ENCODE measurements at places on chromosomes 1 and 21.
A peak's percentile ranks its signal among the peaks of the same experiment; 100 is the strongest.

- no peak for DNase-seq
Measured at GRCh38 chr21:29114765-29115500, 15.5 kb upstream of the MAP3K7CL start.

DNA sequence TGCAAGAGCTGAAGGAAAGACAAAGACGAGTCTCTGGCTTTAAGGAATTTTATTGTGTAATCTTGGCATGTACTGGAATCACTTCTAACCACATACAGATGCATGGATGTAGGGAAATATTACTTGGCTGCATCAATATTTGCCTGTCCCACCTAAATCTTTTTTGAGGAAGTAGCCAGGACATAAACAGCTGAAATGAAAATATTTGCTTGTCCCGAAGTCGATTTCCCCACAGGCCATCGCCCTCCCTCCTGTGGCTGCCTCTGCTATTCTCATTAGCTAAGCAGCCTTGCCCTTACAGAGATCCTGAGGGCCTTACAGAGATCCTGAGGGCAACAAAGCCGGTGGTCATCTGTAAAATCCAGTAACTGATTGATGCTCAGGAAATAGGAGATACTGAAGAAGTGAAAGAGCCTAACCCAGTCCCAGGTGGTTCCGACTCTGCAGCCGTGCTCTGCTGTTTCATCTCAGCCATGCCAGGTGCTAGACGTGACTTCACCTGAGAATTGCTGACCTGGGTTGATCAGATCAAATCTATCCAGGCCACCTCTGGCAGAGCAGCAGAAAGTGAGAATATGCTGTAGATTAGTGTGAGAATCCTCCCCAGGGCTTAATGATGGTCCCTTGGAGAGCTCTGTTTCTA lies 25.5 kb downstream of the MAN1C1 start:
- DNase-seq: peak; percentile 46

DNA sequence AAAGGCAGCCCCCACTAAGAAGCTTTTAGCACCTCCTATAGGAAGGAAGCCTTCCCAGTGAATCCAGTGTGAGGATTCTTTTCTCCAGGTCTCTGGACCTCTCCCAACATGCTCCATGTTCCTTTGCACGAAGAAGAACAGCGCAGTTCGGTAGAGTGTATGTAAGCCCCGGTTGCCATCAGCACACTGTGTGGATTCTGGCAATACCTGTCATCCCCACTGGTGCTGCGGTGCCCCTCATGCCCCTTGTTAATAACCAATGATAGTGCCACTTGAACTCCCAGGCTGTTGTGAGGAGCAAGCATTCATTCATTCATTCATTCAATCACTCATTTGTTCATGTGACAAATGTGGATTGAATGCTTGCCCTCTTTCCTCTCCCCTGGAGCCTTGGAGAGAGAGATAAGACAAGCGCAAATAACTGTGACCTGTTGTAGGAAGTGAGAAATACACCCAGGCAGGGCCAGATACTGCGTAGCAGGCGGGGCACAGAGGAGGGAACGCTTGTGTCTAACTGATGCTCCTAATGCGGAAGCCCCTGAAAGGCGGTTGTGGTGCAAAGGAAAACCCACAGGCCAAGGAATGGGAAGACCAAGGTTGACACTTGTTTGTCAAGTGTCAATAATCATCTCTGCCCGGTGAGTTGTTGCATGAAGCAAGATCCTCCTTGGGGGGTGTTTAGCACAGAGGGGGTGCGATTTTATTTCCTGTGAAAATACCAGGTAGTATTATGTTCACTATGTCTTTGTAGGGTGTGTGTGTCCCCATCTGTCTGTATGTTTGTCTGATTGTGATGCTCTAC lies 9.8 kb downstream of the LGR6 start:
- peak; percentile 38 for DNase-seq

DNA sequence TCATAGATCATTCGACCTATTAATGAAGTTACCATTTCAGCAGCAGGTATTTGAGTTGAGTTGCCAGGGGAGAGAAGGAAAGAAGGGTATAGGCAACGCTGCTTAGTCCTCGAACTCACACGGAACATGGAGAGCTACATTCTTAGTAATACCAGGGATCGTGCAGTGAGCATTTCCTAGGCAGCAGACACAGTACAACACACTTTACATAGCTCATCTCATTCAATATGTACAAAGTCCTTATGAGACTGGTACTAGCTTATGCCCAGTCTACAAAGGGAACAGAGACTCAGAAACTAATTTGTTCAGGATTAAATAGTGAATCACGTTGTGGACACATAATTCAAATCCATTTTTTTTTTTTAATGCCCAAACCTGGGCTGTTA lies 25.6 kb downstream of the IRF2BP2 start:
- no peak for DNase-seq

Data from CD4-positive, alpha-beta T cell treated with Interleukin-17A for 1 hour (primary cell).